ENCODE measurements at places on chromosomes 5 and 9.

DNA sequence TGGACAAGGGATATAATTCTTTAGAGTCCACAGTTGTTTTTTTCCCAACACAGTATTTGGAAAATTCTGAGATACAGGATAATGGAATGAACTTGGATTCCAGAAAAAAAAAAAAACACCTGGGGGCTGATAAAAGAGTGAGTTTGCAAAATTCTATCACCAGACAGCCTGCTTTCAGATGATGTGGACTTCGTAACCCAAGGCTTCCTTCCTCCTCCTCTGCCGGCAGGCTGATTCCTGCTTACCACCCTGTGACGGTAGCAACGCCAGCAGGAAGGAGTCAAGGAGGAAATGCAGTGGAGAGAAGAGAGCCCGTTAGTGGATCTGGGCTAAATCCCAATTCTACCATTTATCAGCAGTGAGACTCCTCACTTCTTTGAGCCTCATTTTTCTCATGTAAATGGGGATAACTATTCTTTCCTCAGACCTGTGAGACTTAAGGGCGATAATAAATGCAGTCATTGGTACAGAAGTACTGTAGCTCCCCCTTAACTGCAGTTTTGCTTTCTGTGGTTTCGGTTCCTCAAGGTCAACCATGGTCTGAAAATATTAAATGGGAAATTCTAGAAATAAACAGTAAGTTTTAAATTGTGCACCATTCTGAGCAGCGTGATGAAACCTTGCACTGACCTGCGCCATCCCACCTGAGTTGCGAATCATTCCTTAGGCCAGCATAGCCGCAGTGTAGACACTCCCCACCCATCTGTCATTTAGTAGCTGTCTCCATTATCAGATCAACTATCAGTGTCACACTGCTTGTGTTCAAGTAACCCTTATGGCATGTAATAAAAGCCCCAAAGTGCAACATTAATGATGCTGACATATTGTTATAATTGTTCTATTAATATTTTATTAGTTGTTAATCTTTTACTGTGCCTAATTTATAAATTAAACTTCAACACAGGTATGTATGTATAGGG, 71.4 kb downstream of the DCP2 start:
- DNase-seq = no peak

DNA sequence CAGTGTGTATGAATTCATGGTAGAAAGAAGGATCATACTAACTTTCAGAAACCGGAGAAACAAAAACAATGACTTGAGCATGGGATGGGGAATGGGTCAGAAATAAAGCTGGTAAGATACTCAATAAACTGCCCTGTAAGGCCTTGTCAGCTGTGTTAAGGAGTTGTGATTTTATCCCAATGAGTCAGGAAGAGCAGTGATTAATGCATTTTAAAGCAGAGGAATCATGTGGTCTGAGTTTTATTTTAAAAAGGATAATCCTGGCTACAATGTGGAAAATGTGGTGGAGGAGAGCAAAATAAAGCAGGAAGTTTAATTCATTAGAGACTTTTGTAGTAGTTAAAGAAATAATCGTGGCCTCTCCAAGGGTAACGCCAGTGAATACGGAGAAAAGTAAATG, 28.7 kb downstream of the DHX29 start:
- DNase-seq = no peak

DNA sequence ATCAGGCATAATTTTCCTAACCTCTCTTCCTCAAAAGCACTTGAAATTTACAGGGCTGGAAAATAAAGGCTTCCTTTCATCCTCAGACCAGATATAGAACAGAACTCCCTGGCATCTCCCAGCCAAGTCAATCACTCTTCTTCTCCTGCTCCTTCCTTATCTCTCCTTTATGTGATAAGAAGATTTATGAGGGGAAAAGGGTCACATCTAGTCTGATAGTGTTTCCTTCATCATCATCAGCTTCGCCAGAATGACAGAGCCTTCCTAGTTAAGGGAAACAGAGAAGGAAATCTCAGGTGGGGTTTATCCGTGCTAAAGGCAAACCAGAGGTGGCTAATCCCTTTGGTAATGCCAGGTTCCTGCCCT, 36.2 kb downstream of the LIX1 start:
- no peak for DNase-seq

GRCh38 chr9:136691316-136692184, 4.3 kb upstream of the AGPAT2 start:
- DNase-seq = no peak

GRCh38 chr9:4366591-4367330, 66.9 kb upstream of the GLIS3 start:
- no peak for DNase-seq
